ENCODE measurements at places on chromosomes 7 and 10.

- DNase-seq = no peak
These were observed 21.3 kb upstream of the HERPUD2 start for GRCh38 chr7:35716038-35716803.

GRCh38 chr10:110149259-110149658 lies 58.1 kb upstream of the MXI1 start:
- DNase-seq = no peak

DNA sequence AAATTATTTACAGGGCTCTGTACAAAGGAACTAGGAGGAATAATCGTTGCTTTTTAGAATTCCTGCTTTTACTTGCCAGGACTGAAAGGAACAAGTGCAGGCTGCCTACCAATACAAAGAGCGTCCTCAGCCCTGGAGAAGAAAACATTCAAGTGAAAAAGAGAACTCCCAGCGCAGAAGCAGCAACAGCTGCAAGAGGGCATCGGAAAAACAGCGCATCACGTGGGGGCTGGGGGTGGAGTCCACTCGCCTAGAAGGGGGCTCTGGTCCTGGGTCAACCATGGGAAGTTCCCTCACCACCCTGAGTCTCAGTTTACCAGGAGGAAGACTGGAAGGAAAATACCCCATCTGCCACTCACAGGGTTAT lies 385 bp upstream of the C10orf90 start:
- no peak for DNase-seq

- DNase-seq = no peak
These were observed 26.6 kb downstream of the POLR3A start for GRCh38 chr10:78002541-78003288.

GRCh38 chr7:138957753-138958390 lies 23.3 kb downstream of the KIAA1549 start:
- DNase-seq = no peak

- no peak for DNase-seq
These were observed 28.5 kb downstream of the CCNY start for GRCh38 chr10:35364808-35365207.

DNA sequence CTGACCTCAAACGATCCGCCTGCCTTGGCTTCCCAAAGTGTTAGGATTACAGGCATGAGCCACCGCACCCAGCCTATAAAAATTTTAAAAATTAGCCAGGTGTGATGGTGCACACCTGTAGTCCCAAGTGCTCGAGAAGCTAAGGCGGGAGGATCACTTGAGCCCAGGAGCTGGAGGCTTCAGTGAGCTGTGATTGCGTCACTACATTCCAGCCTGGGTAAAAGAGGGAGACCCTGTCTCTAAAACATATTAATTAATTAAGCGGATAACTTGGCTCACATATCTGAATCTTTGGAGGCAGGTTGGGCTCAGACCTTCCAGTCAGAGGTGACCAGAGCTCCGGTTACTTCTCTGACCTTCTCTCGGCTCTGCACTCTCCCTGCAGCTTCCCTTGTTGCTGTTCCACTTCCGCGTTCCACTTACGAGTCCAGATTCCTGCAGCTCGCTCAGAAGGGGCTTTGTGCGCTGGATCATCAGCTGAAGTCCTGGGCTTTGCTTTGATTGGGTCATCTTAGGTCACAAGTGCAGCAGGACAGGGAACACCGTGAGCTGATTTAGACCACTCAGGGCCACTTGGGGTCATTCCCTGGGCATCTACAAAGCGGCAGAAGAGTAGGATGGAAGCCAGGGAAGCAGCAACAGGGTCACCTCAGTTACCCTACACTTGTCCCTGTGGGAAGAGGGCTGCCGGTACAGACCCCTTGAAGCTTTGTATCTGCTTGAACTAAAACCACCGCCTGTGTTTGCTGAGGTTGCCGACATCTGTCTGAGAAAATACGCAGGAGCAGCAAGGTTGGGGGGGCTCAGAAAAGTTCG lies 2.0 kb upstream of the ARPC1B start:
- no peak for DNase-seq

GRCh38 chr10:117431160-117431559 lies 55.9 kb upstream of the PDZD8 start:
- no peak for DNase-seq

DNA sequence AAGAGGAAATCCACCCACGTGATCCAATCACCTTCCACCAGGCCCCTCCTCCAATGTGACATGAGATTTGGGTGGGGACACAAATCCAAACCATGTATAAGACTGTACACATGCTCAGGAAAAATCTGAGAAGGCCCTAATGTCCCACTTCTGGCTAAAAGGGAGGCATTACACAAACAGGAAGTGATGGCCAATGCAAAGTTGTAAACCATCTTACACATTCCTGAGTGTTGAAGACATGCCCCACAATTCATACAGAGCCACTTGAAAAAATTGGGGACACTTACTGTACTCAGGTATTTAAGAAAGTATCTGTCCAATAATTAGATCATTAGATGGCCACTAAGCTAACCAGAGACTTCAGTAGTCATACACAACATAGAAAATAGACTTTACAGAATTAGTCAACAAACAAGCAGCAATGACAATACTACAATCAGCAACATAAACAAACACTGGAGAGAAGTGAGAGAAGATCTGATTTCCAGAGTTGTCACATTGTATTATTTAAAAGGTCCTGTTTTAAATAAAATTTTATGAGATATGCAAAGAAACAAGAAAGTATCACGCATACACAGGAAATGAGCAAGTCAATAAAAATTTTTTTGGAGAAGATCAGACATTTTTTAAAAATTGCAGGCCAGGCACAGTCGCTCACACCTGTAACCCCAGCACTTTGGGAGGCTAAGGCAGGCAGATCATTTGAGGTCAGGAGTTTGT lies 143.3 kb downstream of the DGKI start:
- no peak for DNase-seq

DNA sequence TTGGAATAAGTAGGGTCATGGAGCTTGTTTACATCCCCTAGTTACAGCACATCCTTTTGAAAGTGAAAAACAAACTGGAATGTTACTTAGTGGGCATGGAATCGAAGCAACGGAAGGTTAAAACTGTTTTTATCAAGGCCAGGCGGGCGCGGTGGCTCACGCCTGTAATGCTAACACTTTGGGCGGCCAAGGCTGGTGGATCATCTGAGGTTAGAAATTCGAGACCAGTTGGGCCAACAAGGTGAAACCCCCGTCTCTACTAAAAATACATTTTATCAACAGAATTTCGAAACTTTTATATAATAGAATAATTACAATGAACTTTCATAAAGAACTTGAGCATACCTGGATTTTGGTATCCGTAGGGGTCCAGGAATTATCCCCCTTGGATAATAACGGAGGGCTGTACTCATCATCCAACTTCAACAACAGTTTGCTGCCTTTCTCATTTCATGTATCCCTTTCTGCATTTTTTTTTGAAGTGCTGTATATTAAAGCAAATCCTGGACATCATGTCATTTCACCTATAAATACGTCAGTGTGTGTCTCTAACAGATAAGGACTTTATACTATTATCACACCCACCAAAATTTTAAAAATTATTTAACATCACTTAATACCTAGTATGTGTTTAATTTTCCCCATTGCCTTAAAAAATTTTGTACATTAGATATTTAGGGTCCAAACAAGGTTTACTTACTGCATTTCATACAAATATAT lies 1.3 kb upstream of the TMED4 start:
- DNase-seq = no peak

GRCh38 chr7:116679500-116679899 lies 7.5 kb downstream of the MET start:
- DNase-seq = no peak

- no peak for DNase-seq
These were observed 4.1 kb downstream of the IL6 start for GRCh38 chr7:22730921-22731654.

DNA sequence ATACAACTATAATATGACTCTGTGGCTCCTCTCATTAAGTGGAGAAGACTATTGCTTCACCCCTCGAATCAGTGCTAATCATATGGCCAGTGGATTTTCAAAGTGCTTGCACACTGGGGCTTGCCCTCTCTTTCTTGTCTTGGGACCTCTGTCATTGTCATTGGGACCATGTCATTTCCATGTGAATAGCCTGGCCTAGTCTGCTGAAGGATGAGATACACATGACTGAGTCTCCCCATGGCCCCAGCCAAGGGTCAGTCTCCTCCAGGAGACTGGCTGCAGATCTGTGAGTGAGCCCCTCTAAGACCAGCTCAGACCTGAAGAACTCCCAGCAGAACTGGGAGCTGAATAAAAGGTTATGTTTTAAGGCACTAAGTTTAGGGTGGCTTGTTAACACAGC lies 39.5 kb downstream of the PKD1L1 start:
- no peak for DNase-seq

DNA sequence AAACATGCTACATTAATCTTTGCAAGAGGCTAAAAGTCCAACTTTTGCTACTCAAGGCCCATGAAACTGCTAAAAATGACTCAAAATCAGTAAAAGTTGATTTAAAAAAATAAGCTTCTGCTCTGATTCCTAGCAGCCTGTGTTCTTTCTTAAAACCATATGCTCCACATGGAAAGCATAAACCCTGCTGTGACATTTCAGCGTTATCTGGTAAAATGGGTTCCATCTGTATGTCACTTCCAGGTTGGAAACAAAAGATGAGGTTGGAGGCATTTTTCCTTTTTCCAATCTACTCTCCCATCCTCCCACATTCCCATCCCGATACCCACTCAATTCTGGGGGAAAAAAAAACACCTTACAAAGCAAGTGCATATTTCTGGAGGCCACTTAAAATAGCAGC lies 439.5 kb downstream of the NEBL start:
- no peak for DNase-seq

DNA sequence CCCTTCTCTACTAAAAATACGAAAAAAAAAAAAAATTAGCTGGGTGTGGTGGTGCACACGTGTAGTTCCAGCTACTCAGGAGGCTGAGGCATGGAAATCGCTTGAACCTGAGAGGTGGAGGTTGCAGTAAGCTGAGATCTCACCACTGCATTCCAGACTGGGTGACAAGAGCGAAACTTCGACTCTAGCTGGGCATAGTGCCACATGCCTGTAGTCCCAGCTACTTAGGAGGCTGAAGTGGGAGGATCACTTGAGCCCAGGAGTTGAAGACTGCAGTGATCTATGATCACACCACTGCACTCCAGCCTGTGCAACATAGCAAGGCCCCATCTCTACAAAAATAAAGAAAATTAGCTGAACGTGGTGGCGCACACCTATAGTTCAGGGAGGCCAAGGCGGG lies 1.2 kb upstream of the SPACDR start:
- DNase-seq = no peak

GRCh38 chr10:77328272-77328816 lies 309.3 kb downstream of the KCNMA1 start:
- no peak for DNase-seq

GRCh38 chr7:158471716-158472115 lies 115.9 kb downstream of the PTPRN2 start:
- DNase-seq = no peak

DNA sequence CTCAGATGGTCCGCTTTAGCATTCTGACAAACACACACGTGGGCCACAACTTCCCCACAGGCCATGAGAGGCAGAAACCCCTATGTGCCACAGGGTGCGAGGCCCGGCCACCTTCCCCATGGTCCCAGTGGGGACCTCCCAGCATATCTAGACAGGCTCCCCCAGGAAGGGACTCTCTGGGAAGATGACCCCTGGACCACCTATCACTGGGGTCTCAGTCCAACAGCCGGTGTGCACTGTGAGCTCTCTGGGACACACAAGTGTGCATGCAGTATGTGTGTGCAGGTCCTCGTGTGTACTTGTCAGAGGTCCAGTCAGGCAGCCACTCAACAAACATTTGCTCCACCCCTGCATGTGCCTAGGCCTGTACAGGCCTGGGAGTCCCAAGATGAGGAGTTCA lies 18.7 kb downstream of the GRID1 start:
- DNase-seq = no peak

DNA sequence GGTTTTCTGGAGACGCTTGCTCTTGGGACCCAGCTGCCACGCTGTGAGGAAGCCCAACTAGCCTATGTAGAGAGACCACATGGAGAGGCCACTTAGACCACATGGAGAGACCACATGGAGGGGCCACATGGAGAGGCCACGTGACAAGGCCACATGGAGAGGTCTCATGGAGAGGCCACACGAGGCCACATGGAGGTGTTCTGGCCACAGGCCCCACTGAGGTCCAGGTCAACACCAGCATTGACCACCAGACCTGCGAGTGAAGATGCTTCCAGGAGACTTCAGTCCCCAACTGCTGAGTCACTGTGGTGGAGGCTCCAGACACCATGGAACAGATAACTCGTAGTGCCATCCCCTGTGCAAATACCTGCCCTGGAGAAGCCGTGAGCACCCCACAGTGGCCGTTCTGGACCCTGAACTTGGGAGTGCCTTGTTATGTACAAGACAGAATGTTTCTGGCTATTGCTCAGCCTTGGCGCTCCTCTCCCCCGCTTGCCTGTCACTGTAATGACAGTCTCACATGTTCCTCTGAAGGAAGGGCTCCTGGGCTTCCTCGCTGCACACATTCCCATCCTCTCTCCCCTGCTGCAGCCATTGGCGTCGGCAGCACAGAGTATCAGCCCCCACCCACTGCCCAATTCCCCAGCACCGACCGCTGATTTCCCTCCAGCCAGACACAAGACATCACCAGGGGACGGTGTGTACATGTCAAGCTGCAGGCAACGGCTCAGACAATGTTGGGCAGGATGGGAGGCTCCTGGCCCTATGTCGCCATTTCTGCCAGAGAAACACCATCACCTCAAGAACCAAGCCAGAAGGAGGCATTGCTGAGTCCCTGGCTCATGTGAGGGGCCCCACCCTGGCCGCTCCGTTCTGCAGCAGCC lies 49.0 kb upstream of the TNRC18 start:
- no peak for DNase-seq

- no peak for DNase-seq
These were observed 132.3 kb downstream of the CREB5 start for GRCh38 chr7:28544453-28545117.

DNA sequence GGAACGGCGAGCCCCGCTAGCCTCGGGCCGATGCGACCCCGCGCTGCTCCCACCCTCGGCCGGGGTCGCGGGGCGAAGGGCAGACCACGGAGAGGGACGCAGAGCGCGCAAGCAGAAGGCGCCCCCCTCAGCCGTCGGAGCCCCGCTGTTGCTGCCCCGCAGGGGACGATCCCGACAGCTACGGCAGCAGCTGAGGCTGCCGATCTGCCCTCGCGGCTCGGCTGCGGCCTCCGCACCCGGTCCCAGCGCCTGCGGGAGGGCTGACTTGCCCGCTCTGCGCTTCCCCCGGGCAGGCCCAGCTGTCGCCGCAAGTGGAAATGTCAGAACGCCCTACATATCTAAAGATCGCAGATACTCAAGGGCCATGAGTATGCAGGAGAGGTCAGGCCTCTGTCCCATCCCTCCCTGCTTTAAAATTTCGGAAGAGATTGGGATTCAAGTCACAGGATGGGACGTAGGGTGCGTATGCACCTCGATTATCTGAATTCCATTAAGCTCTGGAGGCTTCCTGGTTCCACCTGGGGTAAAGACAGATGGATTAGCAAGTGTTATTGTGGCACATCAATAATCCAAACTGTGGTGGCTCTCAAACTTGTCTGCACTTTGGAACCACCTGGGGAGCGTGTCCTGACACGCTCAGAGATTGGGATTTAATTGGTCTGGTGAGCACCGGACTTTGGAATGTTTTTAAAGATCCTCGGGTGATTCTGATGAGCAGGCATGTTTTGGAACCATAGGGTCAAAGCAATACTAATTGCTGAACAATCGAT lies at the start of gene CRPPA:
TSS of gene CRPPA (minus strand) at position 206 of the 770 bp plus-strand sequence. CDS start 216 bp downstream, outside the sequence.
- no peak for DNase-seq
